Smooth muscle cell of the coronary artery (primary cell): ENCODE measurements at places on chromosomes 5 and 9. TPM values are rescaled to one million over a fixed set of nuclear protein-coding genes. Genes with fewer than 3 reads are reported as not detected.

Gene DEPDC1B
- total RNA-seq, result 0.70 and 3.0 TPM in 2 replicates

Gene GARIN3
- not detected in 2 replicates for total RNA-seq

Gene PCDHA12
- total RNA-seq, result 0.15 and 0.59 TPM in 2 replicates

Gene TMEM252
- total RNA-seq, result not detected in 2 replicates

Gene COL15A1
- 18.2 and 130 TPM in 2 replicates for total RNA-seq

Gene CTNND2
- not detected in 2 replicates for total RNA-seq

Gene IFNA2
- total RNA-seq, result not detected in 2 replicates

Gene ZDHHC11
- total RNA-seq, result 0.94 and 1.3 TPM in 2 replicates

Gene CDKN2B-AS1
- 2.7 and 2.9 TPM in 2 replicates for total RNA-seq

Gene CCL27
- total RNA-seq, result 0.47 TPM in 1 of 2 replicates, not detected in the other

Gene CCL28
- total RNA-seq, result 0.68 and 1.9 TPM in 2 replicates

Gene GRAMD2B
- 3.0 and 12.8 TPM in 2 replicates for total RNA-seq

Gene PCDHB16
- 0.23 and 0.70 TPM in 2 replicates for total RNA-seq

Gene ARHGEF37
- total RNA-seq, result 1.4 and 7.4 TPM in 2 replicates

Gene CATSPER3
- 0.08 TPM in 1 of 2 replicates, not detected in the other for total RNA-seq

Gene PTPRD
- 5.4 and 19.3 TPM in 2 replicates for total RNA-seq

Gene ANGPTL2
- total RNA-seq, result 3.8 and 73.2 TPM in 2 replicates

Gene FGFR4
- total RNA-seq, result 0.12 and 3.2 TPM in 2 replicates

Gene SLC6A3
- not detected in 2 replicates for total RNA-seq

Gene DMRT2
- 0.23 and 0.45 TPM in 2 replicates for total RNA-seq

Gene PRR7
- total RNA-seq, result 2.0 and 6.4 TPM in 2 replicates

Gene MSANTD3
- 23.2 and 47.6 TPM in 2 replicates for total RNA-seq

Gene NUTM2F
- total RNA-seq, result not detected in 2 replicates

Gene PCDH12
- total RNA-seq, result under 0.01 and 1.2 TPM in 2 replicates

Gene RANBP17
- 2.7 and 6.2 TPM in 2 replicates for total RNA-seq

Gene MUSK
- under 0.01 TPM in 1 of 2 replicates, not detected in the other for total RNA-seq

Gene TXNDC8
- not detected in 2 replicates for total RNA-seq

Gene TOR4A
- 1.9 and 16.6 TPM in 2 replicates for total RNA-seq

Gene ENTPD2
- total RNA-seq, result not detected in 2 replicates

Gene ISCA1
- total RNA-seq, result 8.7 and 16.1 TPM in 2 replicates

Gene SIT1
- 0.12 and 0.15 TPM in 2 replicates for total RNA-seq

Gene PCDHAC2
- 0.15 and 2.3 TPM in 2 replicates for total RNA-seq

Gene F2RL2
- total RNA-seq, result 0.75 and 3.3 TPM in 2 replicates

Gene GBGT1
- total RNA-seq, result 3.5 and 7.7 TPM in 2 replicates

Gene TLE4
- total RNA-seq, result 4.3 and 18.6 TPM in 2 replicates

Gene OBP2B
- total RNA-seq, result not detected in 2 replicates

Gene NTRK2
- 0.38 and 25.4 TPM in 2 replicates for total RNA-seq

Gene ADAMTS16
- 0.12 TPM in 1 of 2 replicates, not detected in the other for total RNA-seq

Gene PCDHGA5
- 0.98 and 1.3 TPM in 2 replicates for total RNA-seq

Gene TRAF1
- 1.6 TPM in 2 replicates for total RNA-seq
